Stimulated activated CD8-positive, alpha-beta memory T cell treated with anti-CD3 and anti-CD28 coated beads, Interleukin-4, amount 100 ng/mL, for 1 hour (primary cell): ENCODE measurements at places on chromosomes 3 and 15.
A peak's percentile ranks its signal among the peaks of the same experiment; 100 is the strongest.

GRCh38 chr3:104519468-104520227, 847.1 kb upstream of the ALCAM start:
- no peak for DNase-seq

DNA sequence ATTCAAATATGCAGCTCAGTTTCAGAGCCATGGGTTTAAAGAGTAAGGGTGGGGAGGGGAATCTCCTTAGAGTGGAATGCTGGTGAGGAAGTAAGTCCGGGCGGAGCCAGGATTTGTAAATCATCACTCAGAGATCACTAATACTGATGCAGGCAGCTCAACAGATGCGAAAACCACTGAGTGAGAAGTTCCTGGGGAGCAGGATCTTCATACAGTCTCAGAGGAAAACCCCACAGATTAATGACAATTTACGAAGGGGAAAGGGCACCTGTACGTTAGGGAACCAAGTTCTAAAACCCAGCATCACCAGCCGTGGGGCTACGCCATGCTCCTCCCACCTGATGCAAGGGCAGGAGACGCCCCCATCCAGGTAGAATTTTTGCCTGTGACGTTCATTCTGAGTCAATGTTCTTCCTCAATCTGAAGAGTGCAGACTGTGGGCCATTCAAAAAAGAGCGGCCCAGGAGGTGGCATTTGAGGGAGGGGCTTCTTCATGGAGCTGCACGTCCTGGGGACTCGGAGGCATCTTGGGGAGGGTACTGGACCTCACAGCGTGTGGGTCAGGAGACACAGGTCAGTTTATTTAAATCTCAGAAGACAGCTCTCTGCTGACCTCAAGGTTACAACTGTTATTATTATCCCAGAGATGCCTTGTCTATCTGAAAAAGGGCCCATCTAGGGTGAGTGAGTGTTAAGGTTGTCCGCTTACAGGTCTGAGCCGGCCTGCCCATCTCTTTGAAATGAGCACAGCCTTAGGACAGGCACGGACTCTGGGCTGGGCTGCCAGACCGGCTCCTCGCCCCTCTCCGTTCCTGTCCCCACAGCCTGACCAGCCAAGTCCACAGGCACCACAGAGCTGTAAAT, 228.0 kb downstream of the XXYLT1 start:
- DNase-seq, result no peak

GRCh38 chr3:117507958-117508357, 798.4 kb downstream of the TUSC7 start:
- no peak for DNase-seq

GRCh38 chr3:46124216-46125177, 83.6 kb downstream of the CCR1 start:
- DNase-seq, result no peak

DNA sequence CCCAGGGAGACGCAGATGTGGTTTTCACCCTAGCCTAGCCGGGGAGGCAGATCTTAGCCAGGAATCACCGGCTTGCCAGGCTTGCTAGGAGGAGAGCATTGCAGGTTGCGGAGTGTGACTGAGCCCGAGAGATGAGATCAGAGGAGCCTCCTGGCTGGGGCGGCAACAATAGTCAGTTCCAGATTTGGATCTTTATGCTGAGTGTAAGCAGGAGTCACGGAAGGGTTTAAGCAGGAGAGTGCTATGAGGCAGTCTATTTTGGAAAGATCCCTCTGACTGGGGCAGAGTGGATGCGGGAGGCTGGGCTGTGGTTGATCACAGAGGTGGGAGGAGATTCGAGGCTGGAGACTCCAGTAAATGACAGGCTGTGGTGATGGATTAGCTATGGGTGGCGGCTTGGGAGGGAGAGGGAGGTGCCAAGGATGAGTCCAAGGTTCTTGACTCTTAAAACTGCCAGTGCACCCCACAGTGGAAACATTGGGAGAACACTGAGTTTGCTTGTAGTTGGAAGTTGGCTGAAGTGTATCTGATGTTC, 10.4 kb upstream of the BAHD1 start:
- no peak for DNase-seq

DNA sequence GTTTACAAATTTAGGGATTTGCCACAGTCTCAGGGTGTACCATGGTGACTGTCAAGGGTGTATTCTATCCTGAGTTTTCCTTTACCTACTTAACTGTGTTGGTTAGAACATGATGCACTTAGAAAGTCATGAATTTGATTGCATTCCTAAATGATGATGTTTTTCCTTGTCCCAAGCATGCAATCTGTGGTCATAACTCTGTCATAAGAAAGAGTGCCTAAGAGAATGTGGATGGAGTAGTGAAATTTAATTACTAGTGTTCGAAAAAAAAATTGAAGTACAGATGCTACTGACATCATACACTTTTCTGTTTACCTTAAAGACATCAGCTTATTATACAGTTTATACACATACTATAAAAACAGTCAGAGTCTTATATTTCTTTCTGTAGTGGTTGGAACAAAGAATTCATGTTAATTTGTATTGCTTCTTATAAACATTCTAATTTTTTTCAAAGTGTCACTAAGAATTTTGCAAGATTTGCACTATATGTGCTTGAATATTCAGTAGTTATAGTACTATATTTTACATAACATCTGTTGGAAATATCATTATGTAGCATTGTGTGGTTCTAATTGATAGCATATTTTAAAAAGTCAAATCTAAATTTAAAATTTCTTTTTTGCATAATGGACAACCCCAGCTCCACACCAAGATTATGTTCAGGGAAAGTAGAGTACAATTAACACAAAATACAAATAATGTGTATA, 231.3 kb upstream of the KCNMB2 start:
- DNase-seq, result no peak

DNA sequence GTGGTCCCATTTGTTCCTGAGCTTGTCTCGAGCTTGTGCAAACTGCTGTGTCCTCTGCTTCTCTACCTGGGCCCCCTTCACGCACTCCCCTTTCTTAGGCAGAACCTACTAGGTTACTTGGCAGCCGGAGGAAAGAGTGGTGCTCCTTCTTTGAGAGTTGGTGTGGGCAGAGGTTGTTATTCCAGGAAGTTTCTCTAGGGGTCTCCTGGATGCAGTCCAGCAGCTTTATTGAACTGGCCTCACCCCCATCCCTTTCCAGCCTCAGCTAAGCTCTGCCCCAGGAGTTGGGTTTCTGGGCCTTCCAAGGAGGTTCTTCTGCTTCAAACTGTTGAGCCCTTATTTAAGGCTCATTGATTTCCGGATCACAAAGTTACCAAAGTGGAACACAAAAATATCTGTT, 103.2 kb downstream of the C3orf70 start:
- no peak for DNase-seq

DNA sequence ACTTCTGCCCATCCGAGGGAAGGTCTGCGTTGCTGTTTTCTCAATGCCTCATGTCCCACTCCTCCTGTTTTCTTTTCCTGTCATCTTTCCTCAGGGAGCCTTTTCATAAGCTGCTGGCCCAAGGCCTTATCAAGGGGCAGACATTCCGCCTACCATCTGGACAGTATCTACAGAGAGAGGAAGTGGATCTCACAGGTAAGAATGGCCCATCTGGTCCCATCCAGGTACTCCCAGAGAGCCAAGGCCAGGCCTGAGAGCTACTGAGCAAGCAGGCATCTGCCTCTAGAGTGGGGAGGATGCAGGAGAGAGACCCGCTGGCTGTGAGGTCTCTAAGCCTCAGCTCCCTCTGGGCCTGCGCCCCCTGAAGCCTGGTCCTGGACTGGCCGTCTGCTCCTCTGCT, 81.5 kb upstream of the LIMD1 start:
- no peak for DNase-seq

DNA sequence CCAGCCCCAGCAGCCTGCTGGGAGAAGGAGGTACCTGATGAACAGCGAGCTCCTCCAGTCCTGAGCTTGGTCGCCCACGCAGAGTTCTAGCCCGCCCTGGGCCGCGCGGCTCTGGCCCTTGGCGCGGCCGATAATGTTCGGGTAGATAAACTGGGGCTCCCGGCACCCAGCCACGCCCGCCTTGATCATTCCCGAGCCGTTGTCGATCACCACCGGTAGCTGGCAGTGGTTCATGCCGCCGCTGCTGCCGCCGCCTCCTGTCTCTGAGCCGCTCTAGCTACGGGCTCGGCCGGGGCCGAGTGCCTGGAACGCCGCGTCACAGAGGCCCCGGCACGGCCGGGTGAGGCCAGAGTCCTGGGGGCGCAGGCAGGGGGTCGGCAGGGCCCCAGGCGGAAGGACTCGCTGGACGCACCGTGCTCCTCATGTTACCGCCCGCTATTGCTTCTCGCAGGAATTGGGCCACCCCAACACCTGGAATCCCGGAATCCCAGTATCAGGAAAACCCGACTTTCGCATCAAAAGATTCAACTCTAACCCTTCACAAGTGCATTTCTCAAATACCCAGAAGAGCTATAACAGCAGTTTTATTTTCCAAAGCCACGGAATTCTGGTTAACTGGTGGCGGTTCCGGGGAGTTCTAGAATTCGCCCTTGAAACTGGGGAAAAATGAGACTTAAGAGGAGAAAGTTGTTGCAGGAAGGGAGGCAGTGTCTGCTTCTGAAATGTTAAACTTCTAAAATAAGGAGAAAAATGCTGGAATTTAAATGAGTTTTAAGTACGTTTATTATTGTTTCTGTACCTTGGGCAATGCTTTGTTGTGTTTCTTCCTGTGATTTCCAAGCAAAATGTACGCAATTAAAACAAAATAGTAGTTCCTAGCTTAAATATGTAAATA, at the start of gene ACTRT3:
ACTRT3 (minus strand) TSS at position 275 of the 895 bp plus-strand sequence; CDS start at position 234, 41 bp downstream.
- peak; percentile 36 for DNase-seq

GRCh38 chr3:149479621-149480325, 5.3 kb downstream of the TM4SF4 start:
- DNase-seq, result no peak

DNA sequence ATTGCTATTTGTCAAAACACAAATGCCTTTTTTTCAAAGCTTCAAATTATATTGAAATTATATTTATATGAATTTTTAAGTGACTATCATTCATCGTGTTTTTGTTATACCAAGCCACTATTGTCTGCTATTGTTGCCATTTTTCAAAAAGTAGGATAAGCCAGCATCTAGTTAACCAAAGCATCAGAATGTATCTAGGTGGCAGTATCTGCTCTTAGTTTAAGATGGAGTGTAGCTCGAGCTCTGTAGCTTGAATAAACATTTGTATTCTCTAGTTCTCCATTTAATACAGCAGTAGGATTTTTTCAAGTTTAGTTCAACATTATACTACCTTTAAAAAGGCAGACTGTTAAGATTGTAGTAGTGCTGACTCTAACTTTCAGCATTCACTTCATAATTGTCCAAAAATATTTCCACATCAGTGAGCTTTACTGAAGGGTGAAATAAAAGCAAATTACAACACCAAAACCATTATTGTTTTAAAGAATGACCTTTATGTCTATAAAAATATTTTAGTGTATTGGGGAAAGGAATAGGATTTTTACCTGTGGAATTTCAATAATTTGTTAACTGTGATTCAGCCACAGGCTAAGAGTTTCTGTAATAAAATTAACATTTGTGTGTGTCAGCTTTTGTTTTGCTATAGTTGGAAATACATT, 19.6 kb upstream of the C15orf61 start:
- DNase-seq, result no peak

DNA sequence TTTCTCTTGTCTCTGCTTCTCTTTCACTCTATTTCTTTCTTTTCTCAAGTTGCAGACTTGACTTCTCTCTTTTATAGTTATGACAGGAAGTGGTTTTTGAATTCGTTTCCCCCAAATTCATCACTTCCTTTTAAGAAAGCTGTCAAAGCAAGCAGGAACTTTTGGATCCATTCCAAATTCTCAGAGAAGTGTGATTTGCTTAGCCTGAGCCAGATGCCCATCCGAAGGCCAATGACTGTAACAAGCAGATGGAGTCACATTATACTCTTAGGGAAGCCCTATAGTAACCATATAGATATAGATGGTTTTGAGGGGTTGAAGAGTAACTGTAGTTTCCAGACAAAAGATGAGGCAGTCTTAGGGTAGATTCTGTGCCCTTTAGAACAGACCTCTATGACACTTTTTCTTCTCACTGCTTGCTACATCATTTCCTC, 592.0 kb upstream of the KCNMB2 start:
- no peak for DNase-seq

GRCh38 chr3:78917536-78917935, 850.3 kb downstream of the ROBO1 start:
- no peak for DNase-seq

- DNase-seq, result peak; percentile 66
Measured at GRCh38 chr15:40367686-40368611, 9.9 kb downstream of the DISP2 start.
